ENCODE measurements at places on chromosomes 7 and 10.

DNA sequence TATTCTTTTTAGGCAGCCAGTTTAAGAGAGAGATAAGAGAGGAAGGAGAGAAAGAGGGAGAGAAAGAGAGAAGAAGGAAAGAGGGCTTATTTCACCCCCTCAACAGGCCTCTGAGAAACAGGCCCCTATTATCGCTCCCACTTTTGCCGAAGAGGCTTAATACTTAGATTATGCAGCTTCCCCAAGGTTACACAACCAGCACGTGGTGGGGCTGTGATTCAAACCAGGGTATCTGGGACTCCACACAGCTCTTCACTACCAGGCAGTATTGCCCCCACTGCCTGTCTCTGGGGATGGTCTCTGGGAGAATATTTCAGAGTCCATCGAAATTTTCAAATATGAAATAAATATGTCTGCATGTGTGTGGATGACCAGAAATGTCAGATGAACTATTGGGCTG lies 3.0 kb downstream of the GIMAP1 start:
- DNase-seq: no peak

- DNase-seq: no peak
Measured at GRCh38 chr10:105800641-105801040, 1159.6 kb downstream of the SORCS3 start.

DNA sequence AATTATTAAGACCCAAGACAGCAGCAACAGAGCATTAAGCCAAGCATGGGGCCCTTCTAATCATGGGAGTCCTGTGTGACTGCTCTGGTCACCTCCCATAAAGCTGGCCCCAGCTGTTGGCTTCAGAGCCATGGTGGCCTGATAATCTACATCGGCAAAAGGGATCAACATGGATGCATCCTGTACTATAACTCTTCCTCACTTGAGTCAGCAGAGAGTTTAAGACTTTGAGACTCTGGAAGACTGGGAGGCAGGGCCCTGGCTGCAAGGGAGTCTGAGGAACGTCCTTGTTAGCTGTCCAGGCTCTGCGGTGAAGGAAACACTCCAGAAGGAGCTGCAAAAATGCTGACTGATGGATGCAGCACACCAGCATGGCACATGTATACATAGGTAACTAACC lies 95.0 kb upstream of the KIAA1217 start:
- no peak for DNase-seq

DNA sequence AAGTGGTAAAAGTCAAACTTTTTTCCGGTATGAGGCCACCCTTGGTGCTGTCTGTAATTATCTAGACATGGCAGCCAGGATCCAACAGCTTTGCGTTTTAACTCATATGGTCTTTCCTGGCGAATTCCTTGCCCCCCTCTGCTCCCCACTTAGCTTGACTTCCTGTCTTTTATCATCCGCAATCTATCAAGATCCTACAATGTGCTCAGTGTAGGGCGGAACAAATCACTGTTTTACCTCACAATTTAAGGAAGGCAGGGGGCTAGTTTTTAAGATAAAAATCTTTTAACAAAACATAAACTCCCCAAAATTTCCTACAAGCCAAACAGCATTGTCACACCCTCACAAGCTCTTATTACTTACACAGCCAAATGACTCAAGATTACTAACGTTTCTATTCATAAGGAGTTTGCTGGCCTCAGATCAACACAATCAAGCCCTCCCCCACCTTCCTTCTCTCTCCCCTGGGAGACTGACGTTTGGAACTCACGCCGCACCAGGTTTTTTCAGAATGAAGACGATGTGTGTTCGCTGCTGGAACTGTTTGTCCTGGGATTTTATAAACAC lies 1.3 kb upstream of the CDK14 start:
- peak; percentile 25 for DNase-seq

DNA sequence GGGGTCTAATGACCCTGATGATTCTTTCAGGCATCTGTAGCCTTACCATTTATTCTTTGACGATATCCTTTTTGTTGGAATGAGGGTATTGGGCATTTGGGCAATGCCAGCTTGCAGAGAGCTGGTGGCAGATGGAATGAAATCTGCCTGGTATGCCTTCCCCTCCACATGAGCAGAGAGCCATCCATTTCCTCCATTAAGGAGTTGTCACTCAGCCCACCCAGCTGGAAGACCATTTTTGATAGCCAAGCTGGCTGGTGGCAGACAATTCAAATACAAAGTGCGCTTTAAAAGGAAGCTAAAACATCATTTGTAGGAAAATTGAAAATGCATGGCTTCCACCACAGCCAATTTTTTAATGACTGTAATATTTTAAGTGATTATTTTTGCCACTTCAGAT lies 240.1 kb upstream of the SLC26A5 start:
- no peak for DNase-seq

- DNase-seq: no peak
Measured at GRCh38 chr10:103265717-103266329, 11.1 kb upstream of the INA start.

DNA sequence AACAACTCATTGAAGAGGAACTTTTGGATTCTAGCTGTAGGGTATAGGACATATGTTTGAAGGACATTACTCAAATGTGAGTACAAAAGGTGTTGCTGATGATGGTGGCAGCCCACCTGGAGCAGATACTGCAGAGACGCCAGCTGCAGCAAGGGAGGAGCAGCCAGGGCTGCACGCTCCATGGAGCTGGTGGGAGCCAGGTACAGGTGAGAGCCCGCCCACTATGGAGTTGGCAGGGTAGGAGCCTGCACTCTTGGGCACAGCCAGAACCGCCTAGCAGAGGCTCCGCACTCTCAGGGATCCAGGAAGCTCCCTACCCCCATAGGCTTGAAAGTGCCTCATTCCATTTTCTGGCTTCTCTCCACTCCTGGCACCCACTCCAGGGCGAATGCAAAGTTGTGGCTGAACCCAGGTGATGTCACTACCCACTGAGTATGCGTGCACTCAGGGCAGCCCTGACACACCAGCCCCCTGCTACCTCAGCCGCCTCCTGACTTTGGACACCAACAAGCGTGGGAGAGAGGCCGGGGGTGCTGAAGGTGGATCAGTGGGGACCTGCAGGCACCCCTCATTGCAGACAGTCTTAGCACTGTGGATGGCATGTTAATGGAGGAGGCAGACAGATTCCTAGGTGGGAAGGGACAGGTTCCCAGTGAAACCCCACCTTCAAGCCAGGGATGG lies 761.1 kb downstream of the IPMK start:
- no peak for DNase-seq

- no peak for DNase-seq
Measured at GRCh38 chr10:110919349-110919931, at the start of gene SHOC2. Gene SHOC2, plus strand, starts transcription at chr10:110919604. Its CDS starts 44,755 bp downstream, at chr10:110964359.

GRCh38 chr7:23237000-23237399 lies 9.6 kb upstream of the GPNMB start:
- DNase-seq: no peak

DNA sequence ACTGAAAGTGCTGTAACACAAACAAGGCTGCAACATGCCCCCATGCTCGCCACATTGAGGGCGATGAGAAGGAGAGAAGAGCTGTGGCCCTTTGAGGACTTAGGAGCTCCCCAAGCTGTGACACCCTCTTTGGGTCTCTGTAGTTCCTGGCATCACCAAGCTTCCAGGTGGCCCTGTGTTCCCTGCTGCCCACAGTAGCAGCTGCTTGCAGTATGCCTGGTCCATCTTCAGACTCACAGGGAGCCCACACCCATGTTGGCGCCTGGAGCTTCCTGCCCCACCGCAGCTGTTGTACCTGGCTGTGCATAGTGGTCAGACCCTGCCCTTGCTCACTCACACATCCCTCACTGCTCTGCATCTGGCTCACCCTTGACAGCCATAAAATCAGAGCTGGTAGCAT lies 401.2 kb upstream of the NRG3 start:
- no peak for DNase-seq

GRCh38 chr10:29326886-29327745 lies 38.2 kb downstream of the LYZL1 start:
- no peak for DNase-seq

DNA sequence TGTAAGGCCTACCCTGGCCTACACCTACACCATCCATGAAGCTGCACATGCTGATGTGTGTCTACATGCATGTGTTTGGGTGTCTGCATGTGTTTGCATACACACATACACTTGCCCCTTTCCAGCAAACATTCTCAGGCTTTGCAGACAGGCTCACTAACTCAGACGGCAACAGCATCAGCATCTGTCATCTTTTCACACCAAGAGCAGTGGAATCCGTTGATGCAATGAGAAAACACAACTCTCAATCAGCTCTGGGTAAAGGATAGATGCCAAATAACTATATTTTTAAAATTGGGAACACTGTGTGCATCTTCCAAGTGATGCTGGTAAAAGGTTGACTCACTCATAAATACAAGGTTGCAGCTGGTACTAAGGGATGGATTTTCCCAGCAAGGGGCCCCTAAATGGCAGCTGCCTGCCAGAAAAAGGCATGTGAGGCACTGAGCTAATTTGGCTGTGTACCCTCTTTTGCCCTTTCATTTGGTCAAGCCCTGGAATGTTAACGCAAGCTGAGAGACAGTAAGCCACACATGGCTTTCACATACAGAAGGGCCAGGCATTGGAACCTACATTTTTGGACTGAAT lies 296.3 kb upstream of the NPSR1 start:
- DNase-seq: no peak

- peak; percentile 50 for DNase-seq
Measured at GRCh38 chr10:45249978-45250693, 65.3 kb downstream of the OR13A1 start.

- no peak for DNase-seq
Measured at GRCh38 chr10:124039483-124040013, 53.9 kb downstream of the CHST15 start.

GRCh38 chr10:3764626-3765112 lies 20.3 kb downstream of the KLF6 start:
- DNase-seq: no peak

- DNase-seq: no peak
Measured at GRCh38 chr7:23216021-23216420, 30.6 kb upstream of the GPNMB start.

DNA sequence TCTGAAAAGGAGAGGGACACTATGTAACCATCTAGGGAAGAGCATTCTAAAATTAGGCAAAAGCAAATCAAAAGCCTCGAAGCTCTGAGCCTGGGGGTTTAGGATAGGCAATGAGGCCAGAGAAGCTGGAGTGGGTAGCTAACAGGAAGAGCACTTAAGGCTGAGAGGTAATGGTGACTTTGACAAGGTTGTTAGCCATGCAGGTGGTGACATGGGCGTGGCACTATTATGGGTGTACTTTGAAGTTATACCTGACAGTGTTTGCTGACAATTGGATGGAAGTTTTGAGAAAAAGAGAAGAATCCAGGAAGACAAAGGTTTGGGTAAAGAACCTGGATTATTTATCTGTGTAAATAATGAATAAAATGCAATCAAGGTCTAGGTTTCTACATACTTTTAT lies 383.0 kb upstream of the SEMA3C start:
- DNase-seq: no peak

DNA sequence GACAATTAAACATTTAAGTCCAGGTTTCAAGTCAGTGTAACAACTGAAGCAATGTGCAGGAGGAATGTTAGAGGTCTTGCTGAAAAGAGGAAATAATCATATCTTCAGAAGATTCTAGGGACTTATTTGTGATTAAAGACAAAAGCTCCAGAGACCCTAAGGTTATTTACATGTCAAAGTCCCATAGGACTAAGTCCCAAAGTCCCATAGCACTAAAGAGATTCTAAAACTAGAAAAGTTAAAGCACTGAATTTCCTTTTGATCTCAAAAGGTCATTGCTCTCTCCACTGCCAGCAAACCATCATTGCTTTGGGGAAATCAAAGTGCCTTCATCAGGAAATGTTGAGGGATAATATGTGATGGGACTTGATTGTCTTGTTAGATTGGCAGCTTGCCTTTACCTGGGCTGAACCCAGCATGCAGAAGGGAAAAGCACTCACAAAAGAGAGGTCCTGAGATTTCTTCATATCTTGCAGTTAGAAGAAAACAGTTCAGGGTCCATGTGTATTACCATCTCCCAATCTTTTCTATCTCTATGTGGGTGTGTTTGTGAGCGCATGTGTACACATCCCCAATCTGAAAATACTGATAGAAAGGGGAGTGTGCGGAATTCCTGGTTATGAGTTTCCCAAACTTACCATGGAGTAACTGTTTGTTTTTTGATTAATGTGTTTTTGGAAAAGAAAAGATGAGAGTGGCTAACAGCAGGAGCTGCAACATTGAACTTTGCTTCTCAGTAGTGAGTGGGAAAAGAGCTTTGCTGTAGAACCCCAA lies 21.8 kb downstream of the NUDT13 start:
- DNase-seq: no peak

DNA sequence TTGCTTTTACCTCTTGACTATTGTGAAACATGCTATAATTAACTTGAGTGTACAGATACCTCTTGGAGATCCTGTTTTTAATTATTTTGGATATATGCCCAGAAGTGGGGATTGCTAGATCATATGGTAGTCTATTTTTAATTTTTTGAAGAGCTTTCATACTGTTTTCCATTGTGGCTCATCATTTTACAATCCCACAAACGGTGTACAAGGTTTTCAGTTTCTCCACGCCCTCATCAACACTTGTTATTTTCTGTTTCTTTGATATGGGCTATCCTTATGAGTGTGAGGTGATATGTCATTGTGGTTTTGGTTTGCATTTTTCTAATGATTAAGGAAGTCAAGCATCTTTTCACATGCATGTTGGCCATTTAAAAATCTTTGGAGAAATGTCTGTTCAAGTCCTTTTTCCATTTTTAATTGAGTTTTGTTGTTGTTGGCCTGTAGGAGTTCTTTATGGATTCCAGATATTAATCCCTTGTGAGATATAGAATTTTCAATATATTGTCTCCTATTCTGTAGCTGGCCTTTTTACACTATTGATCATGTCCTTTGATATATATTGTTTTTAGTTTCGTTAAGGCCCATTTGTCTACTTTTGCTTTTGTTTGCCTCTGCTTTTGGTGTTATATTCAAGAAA lies 7.5 kb downstream of the AGK start:
- no peak for DNase-seq

- DNase-seq: peak; percentile 58
Measured at GRCh38 chr7:100489824-100490223, 6.1 kb downstream of the NYAP1 start.

- no peak for DNase-seq
Measured at GRCh38 chr10:70341016-70341415, 41.4 kb downstream of the LRRC20 start.

DNA sequence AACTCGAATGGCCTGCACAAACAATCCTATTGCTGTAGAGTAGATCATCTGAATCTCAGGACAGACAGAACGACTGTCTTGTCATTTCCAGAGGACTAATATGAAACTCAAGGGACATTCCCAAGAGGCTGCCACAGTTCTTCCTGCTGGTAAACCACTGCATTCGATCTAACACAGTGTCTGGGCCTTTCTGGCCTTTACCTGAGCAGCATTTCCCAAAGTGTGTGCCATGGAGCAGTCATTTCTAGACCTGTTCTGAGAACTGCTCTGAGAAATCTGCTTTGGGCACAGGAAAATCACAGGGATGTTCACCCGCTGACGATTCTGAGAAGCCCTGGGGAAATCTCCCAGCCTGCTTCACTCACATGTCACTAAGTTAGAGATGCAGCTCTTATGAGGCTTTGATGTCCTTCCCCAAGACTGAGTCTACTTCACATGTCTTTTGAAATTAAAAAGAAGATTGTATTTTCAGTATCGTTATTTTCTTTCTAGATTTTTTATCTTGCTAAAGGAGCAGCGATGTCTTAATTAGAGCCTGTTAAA lies 18.4 kb downstream of the GPNMB start:
- no peak for DNase-seq

- DNase-seq: no peak
Measured at GRCh38 chr10:85908462-85908861, 458.1 kb downstream of the GRID1 start.

GRCh38 chr7:81527651-81528050 lies 242.2 kb downstream of the HGF start:
- DNase-seq: no peak

Data from germinal center (tissue), 1 donor.